ENCODE measurements at places on chromosomes 12 and 14. TPM values are rescaled to one million over a fixed set of nuclear protein-coding genes. Genes with fewer than 3 reads are reported as not detected.

SLC39A5 gene
- not detected for total RNA-seq

CLEC1B gene
- total RNA-seq, result not detected

TAS2R31 gene
- not detected for total RNA-seq

UBR7 gene
- 22.4 TPM for total RNA-seq

TRIM9 gene
- total RNA-seq, result 13.4 TPM

HOXC13 gene
- total RNA-seq, result 21.8 TPM

ADCY4 gene
- total RNA-seq, result not detected

PLCZ1 gene
- not detected for total RNA-seq

SERPINA6 gene
- 1.1 TPM for total RNA-seq

ZDHHC22 gene
- total RNA-seq, result 0.23 TPM

ATF1 gene
- total RNA-seq, result 44.1 TPM

CEBPE gene
- 0.08 TPM for total RNA-seq

SIX6 gene
- not detected for total RNA-seq

CLEC12A gene
- not detected for total RNA-seq

RTL1 gene
- total RNA-seq, result 0.23 TPM

BCDIN3D gene
- 4.9 TPM for total RNA-seq

OTUB2 gene
- total RNA-seq, result 3.0 TPM

RNASE7 gene
- 0.07 TPM for total RNA-seq

CDK4 gene
- total RNA-seq, result 285 TPM

PIK3C2G gene
- total RNA-seq, result not detected

PTPRR gene
- 0.33 TPM for total RNA-seq

DGKA gene
- 21.9 TPM for total RNA-seq

PAPLN gene
- total RNA-seq, result 5.6 TPM

ZBTB39 gene
- total RNA-seq, result 5.3 TPM

SLCO1C1 gene
- total RNA-seq, result not detected

HOXC6 gene
- total RNA-seq, result 4.4 TPM

PCBP2 gene
- total RNA-seq, result 612 TPM

PTPN6 gene
- total RNA-seq, result 12.7 TPM

KRT5 gene
- 0.53 TPM for total RNA-seq
